ENCODE measurements at places on chromosomes 6 and 20.

DNA sequence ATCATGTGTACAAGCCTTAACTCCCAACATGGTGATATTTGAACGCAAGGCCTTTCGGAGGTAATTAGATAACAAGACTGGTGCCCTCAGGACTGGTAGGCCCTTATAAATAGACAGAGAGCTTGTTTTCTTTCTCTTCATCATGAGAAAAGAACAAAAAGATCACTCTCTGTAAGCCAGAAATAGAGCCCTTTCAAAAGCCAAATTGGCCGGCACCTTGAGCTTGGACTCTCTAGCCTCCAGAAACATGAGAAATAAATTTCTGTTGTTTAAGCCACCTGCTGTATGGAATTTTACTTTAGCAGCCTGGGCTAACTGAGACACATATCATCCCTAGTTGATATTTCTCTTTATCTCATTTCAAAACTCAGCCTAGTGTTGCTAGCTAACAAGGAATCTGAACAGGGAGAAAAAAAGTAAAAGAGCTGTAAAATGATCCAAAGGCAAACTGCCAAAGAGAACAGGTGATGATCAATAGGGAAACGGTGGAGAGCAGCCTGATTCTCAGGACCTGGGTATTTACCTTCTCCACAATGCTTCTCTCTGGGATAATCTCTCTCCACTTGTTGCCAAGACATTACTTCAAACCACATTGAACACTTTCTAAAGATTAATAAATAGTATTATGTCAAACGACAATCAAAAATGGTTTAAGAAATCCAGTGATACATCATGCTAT is 6.1 kb downstream of the COL21A1 start:
- no peak for DNase-seq

DNA sequence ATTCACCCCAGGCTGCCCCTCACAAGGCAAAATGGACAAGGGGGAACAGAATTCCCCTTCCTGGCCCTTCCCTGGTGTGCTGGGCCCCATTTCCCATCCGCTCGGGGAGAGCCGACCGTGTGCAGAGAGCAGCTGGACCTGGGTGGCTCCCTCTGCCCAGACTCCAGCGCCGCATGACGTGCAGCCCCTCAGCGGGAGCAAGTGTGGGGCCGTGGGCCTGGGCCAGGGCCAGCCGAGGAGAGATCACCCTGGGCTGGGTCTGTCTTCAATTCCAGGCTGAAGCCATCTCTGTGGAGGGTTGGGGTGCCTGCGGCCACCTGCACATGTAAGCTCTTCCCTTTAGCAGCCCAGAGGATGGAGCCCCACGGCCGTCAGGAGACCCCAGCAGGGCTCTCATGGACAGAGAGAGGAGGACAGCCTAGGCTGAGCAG is 241.8 kb downstream of the TTLL2 start:
- DNase-seq: no peak

- DNase-seq: no peak
Observed at GRCh38 chr6:160519603-160520042, 144.5 kb downstream of the LPA start.

GRCh38 chr20:41534842-41535241 is 83.3 kb downstream of the CHD6 start:
- no peak for DNase-seq

- DNase-seq: no peak
Observed at GRCh38 chr20:59242714-59243626, 57.4 kb upstream of the EDN3 start.

GRCh38 chr20:62059401-62059800 is 6.3 kb downstream of the TAF4 start:
- no peak for DNase-seq

DNA sequence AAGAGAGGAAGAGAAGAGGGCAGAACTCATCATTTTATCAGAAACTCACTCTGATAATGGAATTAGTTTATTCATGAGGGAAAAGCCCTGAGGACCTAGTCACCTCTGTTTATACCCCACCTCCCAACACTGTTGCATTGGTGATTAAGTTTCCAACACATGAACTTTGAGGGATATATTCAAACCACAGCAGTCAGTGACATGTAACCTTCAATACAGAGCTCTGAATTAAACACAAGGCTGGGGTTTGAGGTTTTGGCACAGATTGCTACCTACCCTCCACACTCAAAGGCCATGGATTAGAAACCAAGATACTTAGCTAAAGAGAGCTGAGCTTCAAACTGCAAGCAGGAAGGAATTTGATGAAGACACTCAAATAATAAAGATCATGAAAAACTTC is 48.5 kb upstream of the MOCS1 start:
- DNase-seq: no peak

- DNase-seq: no peak
Observed at GRCh38 chr6:108897371-108897770, 49.1 kb downstream of the ARMC2 start.
